ENCODE measurements at places on chromosomes 1 and 21.

DNA sequence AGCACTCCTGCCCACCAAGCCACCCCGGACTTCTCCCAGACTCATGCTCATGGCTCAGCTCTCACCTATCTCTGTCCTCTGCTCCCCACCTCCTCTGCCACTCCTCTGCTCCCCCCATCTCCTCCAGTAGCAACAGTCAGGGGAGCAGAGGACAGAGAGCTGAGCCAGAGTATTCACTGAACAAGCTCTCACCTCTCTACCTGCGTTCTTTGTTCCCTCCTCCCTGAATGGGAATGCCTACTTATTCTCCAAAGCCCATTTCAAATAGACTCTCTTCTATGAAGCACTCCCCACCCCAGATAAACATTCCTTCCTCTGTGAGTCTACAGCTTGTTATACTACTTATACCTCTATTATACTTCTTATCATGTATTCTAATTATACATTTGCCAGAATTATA lies 6.4 kb upstream of the EFNA1 start:
- DNase-seq, result no peak

GRCh38 chr1:74005533-74005932 lies 192.4 kb downstream of the LRRIQ3 start:
- DNase-seq, result no peak

- DNase-seq, result no peak
Measured at GRCh38 chr1:10628685-10629084, 153.9 kb downstream of the PEX14 start.

- DNase-seq, result no peak
Measured at GRCh38 chr1:37752213-37752582, 12.7 kb downstream of the EPHA10 start.

GRCh38 chr1:93905734-93906133 lies 3.5 kb downstream of the GCLM start:
- no peak for DNase-seq

DNA sequence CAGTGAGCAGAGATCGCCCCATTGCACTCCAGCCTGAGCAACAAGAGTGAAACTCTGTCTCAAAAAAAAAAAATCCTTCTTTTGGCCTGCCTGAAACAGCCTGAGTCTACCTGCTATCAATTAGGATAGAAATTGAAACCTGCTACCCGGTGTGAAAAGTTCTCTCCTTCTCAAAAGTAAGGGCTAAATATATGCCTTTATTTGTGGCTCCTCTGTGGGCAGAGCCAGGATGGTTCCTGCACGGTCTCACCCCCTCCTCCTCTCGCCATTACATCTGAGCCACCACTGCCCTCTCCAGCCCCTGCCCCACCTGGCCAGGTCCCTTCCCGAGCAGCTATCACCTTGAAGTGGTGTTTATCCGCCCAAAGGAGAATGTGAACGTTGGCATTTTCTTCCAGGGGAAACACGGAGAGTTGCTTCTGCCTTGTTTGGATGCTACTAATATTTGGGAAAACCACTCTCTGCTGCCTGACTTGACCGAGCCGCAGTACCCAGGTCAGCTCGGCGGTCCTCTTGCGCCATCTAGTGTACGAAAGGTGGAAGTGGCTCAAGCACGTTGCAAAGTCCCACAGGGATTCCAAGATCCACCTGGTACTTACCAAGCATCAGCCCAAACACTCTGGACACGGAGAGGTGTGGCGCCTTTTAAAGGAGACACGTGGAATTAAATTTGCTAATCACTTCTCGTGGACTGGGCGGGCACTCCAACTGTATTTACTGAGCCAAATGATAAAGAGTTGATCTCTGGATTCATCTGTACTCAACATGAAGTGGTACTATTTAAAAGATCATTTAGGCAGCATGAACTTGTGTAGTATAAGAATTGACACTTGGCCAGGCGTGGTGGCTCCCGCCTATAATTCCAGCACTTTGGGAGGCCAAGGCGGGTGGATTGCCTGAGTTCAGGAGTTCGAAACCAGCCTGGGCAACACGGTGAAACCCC lies 31.9 kb downstream of the SETD4 start:
- DNase-seq, result peak; percentile 49

DNA sequence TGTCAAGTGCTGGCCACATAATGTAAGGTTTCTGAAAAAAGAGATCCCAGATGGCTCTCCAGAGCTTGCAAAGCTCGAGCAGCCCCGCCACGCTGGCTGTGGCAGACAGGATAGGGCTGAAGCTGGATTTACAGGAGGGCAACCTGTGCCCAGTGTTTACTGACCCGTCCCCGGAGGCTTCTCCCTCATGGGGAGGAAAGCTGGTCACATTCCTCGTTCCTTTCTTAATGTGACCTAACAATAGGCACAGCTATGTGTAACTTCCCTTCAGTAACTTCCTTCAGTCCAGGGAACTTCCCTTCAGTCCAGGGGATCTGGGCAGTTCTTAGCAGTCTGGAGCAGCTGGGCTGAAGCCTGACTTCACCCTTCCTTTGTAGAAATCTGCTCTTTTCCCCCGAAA lies 7.7 kb downstream of the SLFNL1 start:
- DNase-seq, result no peak

- no peak for DNase-seq
Measured at GRCh38 chr1:40079774-40080400, 17.2 kb downstream of the PPT1 start.

DNA sequence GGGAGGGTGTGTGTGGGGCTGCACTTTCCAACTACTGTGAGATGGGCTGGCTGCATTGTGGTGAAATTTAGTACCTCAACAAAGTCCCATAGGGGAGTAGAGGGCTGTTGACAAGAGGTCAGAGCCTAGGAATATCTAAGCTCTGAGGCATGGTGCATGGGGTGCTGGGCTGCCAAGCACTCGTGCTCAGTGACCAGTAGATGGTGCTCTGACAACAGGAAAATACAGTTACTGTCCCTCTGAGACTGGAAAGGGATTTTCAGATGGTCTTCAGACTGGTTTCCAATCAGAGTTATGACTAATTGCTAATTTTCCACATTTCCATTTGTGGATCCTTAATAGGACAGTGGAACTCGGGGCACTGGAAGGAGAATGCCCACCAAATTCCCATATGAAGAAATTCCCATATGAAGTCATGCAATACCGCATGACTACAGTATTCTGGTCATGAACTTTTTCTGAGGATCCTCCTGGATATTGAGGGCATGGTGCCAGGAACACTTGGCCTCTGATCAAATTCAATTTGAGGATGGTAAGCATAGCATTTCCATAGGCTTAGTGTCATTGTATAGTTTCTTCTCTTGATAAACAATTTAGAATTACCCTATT lies 4.1 kb upstream of the CACNA1E start:
- no peak for DNase-seq

DNA sequence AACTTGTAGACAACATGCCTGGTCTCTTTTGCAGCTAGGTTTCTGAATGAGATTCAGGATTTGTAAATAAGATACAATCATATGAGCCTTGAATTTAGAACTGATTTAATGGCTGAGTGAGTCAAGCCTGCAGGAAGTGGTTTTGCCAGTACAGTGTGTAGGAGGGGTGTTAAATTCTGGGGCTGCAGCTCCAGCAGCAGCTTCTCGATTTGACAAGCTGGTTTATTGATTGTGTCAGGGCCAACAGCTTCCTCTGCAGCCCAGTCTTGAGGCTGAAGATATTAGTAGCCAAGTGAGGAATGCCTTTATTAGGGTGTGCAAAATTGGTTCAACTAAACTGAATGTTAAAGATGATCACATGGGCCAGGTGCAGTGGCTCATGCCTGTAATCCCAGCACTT lies 11.5 kb upstream of the PLA2G5 start:
- DNase-seq, result no peak

DNA sequence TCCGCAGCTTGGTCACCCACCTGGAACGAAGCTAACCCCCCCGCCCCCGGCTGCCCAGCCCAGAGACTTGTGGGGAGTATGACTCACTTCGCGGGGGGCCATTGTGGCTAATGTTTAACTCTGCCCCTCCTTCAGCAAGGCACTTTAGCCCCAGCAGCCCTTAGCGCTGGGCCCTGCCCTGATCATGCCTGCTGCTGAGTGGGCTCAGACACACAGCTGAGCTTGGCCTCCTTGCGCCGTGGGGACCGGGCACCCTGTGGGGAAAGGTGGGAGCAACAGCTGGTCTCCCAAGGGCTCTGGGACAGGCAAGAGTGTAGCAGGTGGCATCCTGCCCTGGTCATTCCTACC lies 6.3 kb upstream of the LAD1 start:
- DNase-seq, result no peak

DNA sequence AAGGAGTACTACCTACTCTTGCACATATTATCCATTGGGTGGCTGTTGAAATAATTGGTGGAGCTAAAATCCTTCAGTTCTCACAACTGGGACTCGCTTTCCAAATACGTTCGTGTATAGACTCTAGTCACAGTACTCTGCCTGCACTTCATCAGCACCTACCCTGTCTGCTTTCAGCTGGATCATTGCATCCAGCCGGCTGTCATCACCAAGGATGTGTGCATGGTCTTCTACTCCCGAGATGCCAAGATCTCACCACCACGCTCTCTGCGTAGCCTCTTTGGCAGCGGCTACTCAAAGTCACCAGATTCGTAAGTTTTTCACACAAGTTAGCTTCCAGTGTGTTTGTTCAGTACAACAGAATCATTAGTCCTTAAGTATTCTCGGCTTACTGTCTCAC lies 37.3 kb upstream of the PGD start:
- DNase-seq, result no peak

GRCh38 chr1:46508757-46509156 lies 19.1 kb downstream of the DMBX1 start:
- no peak for DNase-seq

- no peak for DNase-seq
Measured at GRCh38 chr1:189962181-189962580, 515.5 kb downstream of the BRINP3 start.

GRCh38 chr1:203227371-203228083 lies 1.9 kb downstream of the CHIT1 start:
- DNase-seq, result no peak

- DNase-seq, result no peak
Measured at GRCh38 chr1:147099192-147099591, 73.1 kb downstream of the PRKAB2 start.

GRCh38 chr1:109657395-109657794 lies 1.5 kb downstream of the GSTM4 start:
- no peak for DNase-seq

DNA sequence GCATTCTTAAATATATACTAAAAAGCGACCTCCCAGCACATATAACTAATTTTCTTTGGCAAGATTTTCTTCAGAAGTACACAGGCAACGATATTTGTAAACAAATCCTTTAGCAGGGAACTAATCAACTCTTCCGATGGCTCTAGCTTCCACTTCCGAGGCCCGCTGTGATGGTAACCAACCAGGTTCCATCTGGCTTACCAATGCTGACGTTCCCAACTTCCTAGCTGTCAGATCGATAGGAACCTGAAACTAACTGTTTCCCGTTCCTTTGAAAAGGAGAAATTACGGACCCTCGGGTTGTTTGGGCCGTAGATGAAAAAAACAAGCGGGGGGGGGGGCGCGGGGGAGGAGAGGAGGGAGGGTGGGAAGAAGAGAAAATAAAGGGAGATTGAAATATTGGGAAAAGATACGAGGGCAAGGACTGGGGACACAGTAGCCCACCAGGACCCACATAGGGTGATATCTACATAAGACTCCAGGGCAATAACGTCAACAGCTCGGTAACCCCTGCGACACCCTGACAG lies 513 bp downstream of the GTF2B start:
- DNase-seq, result peak; percentile 14

- no peak for DNase-seq
Measured at GRCh38 chr1:85983316-85983715, 173.3 kb downstream of the COL24A1 start.

- DNase-seq, result no peak
Measured at GRCh38 chr1:76330991-76331603, 256.6 kb downstream of the ST6GALNAC3 start.

DNA sequence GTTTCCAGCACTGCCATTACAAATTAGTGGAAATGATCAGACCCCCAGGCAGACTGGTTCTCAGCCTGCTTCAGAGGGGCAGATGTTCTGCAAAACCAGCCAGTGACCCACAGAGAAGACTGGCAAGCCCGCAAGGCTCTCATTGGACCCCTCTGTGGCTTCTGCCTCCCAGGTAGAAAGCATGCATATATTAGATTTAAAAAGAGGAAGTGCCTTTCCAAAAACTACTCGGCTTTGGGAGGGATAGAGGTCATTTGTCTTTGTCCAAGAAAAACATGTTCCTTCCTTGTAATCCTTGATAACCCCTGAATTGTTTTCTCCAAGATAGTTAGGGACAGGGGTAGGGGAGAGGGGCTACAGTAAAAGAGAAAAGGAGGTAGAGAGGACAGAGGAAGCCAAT lies 11.8 kb downstream of the HIVEP3 start:
- no peak for DNase-seq

- DNase-seq, result peak; percentile 21
Measured at GRCh38 chr1:19439464-19440171, 45.7 kb downstream of the CAPZB start.

DNA sequence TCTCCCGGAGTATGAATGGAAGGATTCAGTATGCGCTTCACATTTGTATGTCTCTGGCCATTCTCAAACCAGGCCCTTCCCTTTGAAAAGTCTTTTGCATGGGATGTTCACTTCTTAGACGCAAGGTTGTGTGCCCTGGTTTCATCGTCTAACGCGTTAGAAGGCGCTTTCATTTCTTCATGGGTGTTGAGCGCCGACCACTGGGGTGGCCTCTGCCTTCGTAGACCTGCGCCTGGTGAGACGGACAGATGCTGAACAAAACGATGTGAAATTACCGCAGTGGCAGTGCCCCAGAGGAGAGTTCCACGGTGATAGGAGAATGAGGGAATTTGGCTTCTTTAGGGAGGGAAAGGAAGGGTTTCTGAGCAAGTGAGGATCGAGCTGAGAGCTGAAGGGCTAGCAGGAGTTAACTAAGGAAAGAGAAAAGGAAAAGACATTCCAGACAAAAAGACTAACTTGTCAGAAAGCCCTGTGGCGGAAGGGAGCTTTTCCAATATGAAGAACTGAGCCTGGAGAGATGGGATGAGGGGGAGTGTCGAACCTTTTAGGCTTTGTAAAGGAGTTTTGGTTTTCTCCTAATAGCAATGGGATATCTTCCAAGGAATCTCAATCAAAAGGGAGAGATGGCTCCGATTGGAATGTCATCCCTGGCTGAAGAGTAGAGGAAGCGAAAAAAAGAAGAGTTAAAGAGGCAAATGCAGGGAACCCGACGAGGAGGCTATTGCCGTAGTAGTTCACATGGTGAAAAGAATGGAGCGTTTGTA lies 951 bp downstream of the GGPS1 start:
- peak; percentile 38 for DNase-seq

DNA sequence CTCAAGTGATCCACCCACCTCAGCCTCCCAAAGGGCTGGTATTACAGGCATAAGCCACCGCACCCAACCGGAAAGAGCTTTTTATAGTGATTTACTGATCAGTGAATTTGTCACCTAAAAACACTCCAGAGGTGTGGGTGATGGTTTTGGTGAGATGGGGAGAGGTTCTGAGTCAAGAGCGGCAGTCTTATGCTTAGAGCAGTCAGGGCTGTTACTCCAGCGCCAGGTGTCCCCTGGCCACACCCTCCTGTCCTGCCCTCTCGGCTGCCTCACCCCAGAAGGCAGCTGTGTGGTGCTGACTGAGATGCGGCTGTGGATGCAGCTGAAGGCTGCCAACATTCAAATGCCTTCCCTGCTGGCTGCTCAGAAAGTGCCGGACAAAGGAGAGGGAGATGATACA lies 94.5 kb upstream of the LPGAT1 start:
- DNase-seq, result no peak
